Stimulated activated CD8-positive, alpha-beta memory T cell treated with anti-CD3 and anti-CD28 coated beads, Interleukin-7, amount 100 ng/mL, for 48 hours (primary cell): ENCODE measurements at places on chromosomes 3 and 15.

DNA sequence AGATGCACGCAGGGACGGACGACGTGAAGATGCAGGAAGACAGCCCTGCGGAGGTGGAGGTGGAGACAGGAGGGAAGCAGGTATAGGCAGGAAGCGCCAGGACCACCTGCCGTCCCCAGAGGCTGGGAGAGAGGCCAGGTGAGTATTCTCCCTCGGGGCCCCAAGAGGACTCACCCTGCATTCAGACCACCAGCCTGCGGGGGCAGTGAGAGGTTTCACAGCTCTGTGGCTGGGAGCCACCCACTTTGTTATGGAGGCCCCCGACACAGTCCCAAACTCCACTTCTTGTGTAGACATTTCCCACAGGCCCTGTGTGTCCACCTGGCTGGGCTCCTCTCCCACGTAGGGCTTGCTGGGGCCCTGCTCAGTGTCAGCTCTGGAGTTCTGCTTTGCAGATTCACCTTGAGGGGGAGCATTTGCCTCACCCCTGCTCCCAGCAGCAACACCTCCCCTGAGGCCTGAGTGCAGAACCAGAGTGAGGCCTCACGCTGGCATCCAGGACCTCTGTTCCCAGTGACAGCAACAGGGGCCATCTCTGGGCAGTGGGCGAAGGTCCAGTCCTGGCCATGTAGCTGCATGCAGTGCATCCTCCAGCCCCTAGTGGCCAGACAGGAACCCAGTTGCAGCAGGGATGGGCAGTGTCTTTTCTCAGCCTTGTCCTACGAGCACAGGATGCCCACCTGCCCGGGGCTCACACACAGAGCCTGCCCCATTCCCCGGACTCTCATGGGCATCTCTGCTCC lies 119.4 kb upstream of the IQSEC1 start:
- DNase-seq, result no peak

DNA sequence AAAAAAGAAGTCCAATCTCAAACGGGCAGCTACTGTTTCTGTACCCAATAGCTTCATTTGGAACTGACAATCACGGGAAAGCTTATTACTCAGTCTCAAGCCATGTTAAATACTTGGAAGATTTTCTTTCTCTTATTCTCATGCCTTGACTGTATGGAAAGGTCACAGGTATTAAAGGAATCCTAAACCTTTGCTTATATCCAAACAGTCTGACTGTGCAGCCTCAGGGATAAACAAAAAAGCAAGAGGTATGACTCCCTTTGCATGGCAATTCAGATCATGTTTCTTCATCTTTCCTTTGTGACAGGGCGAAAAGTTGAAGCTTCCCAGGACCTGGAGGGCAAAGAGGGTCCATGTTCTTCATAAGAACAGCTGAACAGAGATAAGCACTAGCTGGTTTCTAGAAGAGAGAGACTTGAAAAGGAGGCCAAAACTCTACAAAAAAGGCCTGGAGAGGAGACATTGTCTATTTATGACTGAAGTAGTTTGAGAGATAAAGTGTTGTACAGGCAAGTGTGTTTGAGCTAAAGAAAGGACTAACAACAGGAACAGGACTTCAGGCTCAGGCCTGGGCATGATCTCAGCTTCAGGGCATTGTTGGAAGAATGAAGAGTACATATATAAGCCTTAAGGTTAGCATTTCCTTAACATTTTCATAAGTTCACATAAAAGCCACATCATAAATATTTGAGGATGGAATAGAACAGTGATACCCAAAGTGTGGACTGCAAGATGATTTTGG lies 231.0 kb upstream of the THRB start:
- DNase-seq, result no peak

GRCh38 chr3:108983051-108983450 lies 29.4 kb upstream of the GUCA1C start:
- DNase-seq, result no peak

DNA sequence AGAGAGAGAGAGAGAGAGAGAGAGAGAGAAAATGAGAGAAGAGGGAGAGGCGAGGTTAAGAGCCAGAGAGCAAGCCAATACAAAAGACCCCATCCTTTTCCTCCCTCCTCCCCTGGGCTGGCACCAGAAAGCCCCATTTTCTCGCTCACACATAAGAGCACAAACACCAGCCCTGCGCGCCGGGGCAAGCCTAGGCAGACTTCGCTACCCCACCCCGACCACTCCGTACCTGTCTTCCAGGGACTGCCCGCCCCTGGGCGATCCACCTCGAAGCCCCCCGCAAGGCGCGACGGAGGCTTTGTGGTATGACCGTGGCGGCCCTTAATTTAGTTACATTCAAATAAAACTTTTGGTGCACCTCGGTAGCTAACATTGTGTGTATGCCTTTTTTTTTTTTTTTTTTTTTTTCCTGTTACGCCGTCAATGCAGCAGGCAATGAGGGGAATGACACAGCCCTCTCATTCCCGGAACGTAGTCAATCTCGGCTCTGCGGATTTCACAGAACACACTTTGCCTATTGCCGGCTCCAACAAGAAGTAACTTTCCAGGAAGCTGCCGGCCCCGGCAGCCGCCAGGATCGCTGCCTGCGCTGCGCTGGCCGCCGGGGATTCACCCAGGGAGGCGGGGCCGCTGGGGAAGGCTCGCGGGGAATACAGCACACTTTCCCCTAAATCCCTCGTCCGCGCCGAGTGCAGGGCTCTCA lies 7.7 kb downstream of the BCL6 start:
- DNase-seq, result peak; percentile 32

DNA sequence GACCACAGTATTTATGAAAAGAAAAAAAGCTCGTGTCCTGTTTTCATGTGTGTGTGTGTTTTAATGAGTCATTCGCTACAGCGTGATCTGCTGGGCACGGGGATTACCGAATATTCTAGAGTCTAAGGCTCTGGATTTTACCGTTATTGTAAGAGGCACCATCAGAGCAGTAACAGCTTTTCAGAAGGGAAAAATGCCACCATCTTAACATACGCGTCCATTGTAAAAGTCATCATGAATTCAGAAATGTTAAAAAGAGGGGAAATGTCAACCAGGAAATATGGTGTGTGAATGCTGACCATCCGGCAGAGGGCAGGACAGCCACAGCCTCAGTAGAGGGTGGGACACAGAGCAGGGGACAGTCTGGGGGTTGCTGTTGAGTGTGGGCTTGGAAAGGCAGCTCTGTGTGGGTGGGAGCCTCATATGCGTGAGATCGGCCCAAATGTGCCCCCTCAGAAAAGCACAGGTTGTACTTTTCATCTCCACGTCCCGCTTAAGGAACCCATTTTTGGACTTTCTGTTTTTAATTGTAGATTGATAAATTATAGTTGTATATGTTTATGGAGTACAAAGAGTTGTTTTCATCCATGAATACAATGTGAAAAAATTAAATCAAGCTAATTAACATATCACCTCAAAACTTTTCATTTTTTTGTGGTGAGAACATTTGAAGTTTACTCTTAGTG lies 69.6 kb downstream of the ASB7 start:
- DNase-seq, result no peak

DNA sequence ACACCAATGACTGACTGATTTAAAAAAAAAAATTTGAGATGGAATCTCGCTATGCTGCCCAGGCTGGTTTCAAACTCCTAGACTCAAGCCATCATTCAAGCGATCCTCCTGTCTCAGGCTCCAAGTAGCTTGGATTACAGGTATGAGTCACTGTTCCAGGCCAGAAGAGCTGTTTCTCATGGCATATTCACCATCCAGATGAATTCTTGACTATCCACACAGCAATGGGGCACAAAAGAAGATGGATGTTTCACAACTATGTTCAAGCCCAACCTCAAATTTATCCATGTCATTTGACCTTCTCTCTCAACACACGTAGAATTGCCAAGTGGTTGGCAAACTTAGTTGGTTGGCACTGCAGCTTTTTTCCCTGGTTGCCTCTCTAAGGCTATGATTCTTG lies 40.6 kb downstream of the PRICKLE2 start:
- no peak for DNase-seq

GRCh38 chr3:148716657-148717056 lies 19.0 kb downstream of the AGTR1 start:
- no peak for DNase-seq

GRCh38 chr3:48405971-48406370 lies 23.9 kb downstream of the PLXNB1 start:
- no peak for DNase-seq

DNA sequence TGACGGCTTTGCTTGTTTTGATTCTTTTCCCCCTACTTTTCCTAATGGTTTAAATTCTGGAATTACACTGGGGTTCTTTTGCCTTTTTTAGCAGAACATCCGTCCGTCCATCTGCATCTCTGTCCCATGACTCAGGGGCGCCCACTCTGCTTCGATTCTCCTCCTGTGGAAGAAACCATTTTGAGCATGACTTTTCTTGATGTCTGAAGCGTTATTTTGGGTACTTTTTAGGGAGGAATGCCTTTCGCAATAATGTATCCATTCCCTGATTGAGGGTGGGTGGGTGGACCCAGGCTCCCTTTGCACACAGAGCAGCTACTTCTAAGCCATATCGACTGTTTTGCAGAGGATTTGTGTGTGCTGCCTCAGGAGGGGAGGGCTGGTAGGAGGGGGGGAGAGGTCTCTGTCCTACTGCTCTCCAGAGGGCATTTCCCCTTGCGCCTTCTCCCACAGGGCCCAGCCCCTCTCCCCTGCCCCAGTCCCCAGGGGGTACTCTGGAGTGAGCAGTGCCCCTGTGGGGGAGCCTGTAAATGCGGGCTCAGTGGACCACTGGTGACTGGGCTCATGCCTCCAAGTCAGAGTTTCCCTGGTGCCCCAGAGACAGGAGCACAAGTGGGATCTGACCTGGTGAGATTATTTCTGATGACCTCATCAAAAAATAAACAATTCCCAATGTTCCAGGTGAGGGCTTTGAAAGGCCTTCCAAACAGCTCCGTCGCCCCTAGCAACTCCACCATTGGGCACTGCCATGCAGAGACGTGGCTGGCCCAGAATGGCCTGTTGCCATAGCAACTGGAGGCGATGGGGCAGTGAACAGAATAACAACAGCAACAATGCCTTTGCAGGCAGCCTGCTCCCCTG lies 19.5 kb upstream of the BSN start:
- no peak for DNase-seq

DNA sequence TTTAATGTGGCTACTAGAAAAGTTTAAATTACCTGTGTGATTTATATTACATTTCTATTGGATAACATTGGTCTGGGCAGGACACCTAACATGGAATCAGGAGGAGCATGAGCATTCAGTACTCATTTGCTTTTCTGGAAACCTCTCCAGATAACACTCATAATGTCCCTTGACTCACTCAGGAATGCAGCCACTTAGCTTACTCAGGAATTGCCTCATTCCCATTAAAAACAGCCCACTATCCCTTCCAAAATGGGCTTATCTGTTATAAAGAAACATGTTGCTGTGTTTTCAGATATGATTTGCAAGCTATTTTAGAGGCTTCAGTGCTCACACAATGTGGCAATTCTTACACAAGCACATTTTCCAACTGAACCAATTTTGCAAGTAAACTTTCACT lies 17.1 kb downstream of the GBE1 start:
- DNase-seq, result no peak

- no peak for DNase-seq
Measured at GRCh38 chr15:70063980-70064379, 33.7 kb downstream of the TLE3 start.

DNA sequence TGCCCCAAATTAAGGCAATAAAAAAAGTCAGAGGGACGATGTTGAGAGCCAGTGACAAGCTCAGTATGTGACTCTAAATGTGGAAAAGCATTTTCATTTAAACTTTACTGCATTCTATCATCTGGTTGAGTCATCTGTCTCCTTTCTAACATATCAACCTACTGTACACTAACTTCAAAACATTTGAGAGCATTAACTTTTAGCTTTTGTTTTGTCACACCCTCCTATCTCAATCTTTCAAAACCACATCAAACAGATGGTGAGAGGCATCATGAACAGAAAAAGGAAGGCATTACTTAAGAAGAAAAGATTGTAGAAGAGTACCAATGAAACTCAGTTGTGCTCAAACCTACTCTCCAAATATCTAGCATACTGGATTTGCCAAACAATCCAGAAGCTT lies 4.8 kb downstream of the LRRC58 start:
- no peak for DNase-seq

GRCh38 chr15:71060983-71061382 lies 54.3 kb upstream of the THSD4 start:
- DNase-seq, result no peak
